Suppressor macrophage treated with lipopolysaccharide for 4 hours (primary cell): ENCODE measurements at places on chromosomes 3 and 15.

GRCh38 chr3:101377209-101377608 is 56.8 kb upstream of the IMPG2 start:
- DNase-seq, result no peak

DNA sequence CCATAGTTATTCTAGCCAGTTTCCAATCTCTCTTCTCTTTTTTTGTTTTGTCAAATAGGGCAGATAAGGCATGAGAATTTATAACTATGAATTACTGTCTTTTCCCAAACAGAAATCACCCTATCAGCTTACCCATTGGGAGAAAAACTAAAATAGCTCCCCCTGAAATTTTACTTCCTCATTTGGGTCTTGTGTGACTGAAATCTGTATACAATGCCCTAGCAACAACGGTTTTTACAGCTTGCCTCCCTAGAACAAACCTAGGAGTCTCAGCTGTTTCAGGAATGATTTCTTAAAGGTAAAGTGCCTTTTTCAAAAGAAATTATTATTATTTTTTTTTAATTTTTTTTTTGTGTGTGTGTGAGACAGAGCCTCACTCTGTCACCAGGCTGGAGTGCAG is 56.8 kb downstream of the CD86 start:
- peak; percentile 23 for DNase-seq

GRCh38 chr3:31743331-31744089 is 210.8 kb downstream of the STT3B start:
- no peak for DNase-seq

DNA sequence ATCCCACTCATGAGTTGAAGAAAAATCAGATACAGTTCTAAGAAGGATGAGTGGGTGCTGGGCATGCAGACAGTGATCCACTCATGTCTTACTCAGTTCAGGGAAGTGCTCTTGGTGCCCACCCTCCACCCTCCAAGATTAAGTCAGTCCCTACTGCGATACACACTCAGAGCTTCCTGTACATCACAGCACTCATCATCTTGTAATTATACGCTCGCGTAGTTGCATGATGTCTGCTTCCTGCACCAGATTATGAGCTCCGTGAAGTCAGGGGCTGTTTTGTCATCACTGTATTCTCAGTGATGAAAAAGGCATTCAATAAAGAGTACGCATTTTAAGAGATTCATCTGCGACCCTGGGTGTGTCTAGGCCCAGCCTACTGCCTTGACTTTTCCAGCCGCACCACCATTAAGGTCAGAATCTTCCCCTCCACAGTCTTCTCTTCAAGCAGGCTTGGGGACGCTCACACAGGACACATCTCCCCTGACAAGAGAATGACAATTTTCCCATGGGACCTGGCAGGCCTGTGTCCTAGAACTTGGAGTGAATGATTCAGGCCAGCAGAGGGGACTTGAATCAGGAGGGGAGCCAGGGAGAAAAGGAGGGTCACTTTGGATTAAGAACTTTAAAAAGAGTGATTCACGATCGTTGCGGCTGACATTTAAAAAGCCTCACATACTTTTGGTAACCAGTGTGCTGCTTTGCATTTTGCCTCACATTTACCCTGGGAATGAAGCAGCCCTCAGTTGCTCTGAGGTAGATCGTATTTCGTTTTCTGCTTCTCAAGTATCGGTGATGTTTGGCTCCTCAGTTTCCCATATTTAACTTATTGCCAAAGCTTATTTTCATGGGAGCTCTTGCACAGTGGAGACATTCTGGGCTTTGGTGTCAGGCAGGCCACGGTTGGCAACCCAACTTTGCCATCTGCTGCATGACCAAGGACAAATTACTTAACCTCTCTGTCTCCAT is 7.9 kb upstream of the PDE8A start:
- DNase-seq, result no peak
